COLO829 (cell line): ENCODE measurements at places on chromosomes 11 and 22.
A peak's percentile ranks its signal among the peaks of the same experiment; 100 is the strongest.

DNA sequence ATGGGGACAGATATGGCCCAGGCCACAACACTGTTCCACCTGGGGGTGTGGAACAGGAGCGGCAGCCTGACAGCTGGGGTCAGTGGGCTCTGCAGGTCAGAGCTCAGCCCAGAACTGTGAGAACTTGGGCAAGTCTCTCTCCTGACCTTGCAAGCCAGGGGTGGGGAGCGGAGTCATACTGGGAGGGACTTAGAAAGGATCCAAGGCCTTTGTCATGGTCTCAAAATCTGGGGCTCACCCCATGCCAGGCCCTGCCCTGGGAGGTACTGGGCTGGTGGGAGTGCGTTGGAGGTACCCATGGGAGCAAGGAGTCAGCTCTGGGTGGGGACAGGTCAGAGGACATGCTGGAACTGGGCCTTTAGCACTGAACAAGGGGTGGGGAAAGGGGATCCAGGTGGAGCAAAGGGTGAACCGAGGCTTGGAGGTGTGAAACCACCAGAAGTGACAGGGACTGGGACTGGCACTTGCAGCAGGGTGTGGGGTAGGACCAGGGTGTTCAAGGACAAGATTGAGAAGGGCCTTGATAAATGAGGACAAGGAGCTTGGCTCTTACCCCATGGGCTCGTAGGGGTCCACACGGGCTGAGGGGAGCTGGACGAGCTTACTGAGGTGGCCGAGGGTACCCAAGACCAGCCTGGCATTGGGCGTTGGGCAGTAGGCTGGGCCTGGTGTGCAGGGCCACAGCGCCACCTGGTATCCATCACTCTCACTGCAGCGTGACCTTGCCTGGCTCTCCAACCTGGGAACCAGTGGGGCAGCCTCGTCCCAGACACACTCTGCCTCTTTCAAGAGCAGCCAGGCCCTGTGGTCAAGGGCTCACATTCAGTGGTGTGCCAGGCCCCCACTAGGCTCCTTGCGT lies 7.4 kb upstream of the PMM1 start:
- DNase-seq: peak; percentile 81

DNA sequence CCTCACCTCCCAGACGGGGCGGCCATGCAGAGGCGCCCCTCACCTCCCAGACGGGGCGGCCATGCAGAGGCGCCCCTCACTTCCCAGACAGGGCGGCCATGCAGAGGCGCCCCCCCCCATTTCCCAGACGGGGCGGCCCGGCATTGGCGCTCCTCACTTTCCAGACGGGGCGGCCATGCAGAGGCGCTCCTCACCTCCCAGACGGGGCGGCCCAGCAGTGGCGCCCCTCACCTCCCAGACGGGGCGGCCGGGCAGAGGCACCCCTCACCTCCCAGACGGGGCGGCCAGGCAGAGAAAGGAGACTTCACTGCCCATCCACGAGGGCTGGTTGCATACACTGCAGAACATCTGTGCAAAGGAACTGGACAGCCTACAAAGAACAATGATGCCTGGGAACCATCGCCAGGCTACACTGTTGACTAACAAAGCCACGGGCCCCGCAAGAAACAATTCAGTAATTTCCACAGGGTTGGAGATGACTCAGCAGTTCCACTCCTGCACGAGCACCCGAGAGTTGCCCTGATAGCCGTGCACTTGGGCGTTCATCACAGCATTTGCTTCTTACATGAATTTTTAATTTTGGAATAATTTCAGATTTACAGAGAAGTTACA lies 58.7 kb downstream of the CTTN start:
- DNase-seq: no peak

DNA sequence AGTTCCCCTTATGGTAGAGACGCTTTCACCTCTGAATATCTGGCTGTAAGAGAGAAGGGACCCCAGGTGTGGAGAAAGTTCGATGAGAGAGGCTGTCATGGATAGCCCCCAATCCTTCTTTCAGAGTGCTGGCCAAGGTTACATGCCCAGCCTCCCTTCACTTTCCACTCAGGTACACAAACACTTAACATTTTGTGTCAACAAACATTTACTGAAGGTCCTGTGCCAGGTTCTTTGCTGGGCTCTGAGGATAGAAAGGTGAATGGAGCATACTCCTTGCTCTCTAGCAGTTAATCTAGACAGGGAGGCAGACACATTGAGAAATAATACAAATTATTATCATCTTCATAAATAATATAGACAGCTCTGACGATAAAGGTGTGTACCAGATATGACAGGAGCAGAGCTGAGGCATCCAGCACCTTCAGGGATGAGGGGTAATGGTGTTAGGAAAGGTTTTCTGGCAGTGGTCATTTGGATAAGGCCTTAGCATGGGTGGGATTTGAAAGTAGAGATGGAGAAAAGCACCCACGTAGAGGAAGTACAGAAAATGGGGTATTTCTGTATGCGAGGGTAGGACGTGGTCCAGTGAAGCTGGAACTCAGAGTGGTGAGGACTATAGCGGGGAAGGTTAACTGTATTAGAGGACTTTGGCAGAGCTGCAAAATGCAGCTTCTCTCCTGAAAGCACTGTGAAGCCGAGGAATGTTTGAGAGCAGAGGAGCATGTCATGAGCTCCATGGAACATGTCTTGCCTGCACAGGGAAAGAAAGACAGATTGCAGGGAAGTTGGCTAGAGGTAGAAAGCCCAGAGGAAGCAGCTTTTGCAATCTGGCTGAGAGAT lies 19.6 kb downstream of the PPFIBP2 start:
- DNase-seq: no peak

DNA sequence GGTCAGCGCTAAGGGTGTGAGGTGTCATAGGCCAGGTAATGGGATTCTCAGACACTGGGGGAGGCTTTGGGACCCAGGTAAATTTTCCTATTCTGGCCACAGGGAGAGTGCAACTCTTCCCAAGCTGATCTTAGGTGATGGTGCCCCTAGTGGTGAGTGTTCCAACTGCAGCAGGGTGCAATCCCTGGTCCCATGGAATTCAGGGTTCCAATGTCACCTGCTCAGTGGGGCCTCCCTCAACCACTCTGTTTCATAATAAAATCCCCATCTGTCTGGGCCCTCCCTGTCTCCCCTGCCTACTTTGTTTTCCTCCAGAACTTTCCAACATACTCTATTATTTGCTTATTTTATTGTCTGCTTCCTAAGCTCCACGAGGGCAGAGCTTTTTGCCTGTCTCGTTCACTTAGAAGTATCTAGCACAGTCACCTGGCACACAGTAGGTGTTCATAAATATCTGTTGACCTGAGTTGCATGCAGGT lies 2.9 kb upstream of the SGSM1 start:
- DNase-seq: peak; percentile 73

DNA sequence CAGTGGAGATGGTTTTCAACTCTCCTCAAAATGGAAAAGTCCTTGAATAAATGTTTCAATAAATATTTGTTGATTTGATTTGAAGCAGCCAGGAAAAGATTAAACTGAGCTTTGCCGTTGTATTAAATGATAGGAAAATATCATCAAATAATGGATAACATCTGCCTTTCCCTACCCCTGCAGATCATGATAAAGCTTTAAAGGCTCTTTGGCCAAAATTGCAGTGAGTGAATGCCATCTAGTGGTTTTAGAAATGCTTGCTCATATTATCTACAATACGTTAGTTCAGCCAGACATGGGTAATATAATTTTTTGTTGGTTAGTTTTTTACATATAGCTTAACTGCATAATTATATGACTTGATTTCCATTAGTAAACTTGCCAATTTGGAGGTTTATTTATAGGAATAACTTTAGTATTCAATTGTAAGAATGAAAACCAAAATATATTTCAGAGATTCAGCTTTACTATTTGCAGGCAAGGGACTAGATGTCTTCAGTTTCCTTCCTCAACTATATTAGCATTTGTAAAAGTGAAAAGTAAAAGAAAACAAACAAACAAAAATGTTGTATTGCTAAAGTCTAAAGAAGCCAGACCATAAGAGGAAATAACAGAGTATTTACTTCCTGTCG lies 159.2 kb downstream of the MSANTD4 start:
- peak; percentile 29 for DNase-seq

- DNase-seq: no peak
Observed at GRCh38 chr11:130642994-130643393, 194.5 kb downstream of the ADAMTS15 start.

- DNase-seq: no peak
Observed at GRCh38 chr22:24419475-24419850, 7.9 kb upstream of the ADORA2A start.

- DNase-seq: no peak
Observed at GRCh38 chr11:117557361-117557760, 229.7 kb downstream of the CEP164 start.

DNA sequence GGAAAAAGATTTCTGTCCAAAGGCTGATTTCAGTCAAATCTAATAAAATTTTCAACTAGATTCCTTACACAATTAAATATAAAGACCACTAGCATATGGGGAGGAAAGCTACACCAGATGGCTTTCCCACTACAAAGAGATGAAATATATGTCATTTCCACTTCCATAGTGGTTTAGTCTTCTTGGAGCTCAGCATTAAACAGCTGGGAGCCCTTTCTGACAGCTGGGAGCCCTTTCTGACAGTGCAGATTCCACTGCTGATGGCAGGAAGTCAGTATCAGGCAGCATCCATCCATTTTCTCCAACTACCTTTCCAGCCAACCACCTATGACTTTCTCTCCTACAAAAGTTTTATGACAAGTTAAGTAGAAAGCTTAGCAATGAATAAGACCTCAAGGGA lies 177.9 kb downstream of the RRAS2 start:
- DNase-seq: no peak

GRCh38 chr11:73143126-73143838 lies 1.2 kb upstream of the FCHSD2 start:
- no peak for DNase-seq

GRCh38 chr22:26170795-26171580 lies 1.7 kb downstream of the SEZ6L start:
- DNase-seq: no peak

DNA sequence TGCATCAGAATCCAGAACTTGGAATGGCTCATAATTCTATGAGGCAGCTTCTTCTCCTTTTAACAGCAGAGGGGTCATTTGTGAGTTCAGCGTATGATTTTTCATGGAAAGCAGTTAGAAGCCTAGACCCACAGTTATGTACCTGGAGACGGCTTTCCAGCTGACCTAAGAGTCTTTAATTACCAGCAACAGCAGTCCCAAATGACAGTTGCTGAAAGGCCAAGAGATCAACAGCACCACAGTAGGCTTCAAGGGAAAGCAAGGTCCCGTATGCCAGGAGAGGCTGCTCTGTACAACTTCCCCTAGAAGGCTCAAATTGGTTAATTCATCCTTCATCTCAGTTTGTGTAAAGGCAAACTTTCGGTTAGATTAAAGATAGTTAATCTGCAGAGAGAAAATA lies 363.0 kb downstream of the SOX6 start:
- DNase-seq: no peak

- DNase-seq: no peak
Observed at GRCh38 chr22:40547729-40548143, 88.8 kb downstream of the MRTFA start.

DNA sequence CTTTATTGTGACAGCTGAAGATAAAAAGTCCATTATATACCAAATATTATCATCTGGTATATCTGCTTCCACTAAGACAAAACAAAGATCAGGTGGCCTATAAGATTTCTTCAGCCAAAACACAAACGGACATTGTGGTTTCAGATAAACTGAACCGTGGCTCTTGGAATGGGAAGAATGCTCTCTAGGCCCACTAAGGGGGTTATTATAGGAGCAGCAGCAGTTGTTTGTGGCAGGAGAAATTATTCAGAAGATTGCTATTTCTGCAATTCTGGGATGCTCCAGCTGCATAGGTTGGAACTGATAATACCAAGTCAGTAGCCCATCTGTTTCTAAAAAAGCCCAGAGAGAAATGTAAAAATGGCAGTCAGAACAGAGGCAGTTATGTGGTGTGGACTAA lies 145.3 kb downstream of the NCAM1 start:
- DNase-seq: no peak

DNA sequence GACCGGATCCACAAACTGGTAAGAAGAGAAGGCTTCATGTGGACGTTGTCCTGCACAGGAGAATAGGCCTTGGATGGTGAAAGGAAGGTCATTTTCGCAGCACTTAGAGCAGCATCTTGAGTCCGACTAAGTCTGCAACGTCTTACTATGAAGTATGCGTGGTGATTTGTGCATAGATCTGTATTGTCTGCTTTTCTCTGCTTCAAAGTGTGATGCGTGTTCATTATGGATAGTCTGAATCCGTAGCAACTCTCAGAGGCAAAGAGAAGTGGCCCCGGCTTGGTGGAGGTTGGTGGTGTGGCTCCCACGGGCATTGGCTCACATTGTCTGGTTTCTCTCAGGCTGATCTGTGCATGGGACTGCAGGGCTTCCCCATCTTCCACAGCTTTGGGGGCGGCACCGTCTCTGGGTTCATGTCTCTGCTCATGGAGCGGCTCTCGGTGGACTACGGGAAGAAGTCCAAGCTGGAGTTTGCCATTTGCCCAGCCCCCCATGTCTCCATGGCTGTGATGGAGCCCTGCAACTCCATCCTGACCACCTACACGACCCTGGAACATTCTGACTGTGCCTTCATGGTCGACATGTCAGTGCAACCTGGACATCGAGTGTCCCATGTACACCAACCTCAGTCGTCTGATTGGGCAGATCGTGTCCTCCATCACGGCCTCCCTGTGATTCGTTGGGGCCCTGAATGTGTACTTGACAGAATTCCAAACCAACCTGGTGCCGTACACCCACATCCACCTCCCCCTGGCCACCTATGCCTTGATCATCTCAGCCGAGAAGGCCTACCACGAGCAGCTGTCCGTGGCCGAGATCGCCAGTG lies 21.5 kb downstream of the LRRC74B start:
- no peak for DNase-seq

- DNase-seq: peak; percentile 78
Observed at GRCh38 chr11:65817835-65818680, 15.7 kb upstream of the SNX32 start.

GRCh38 chr11:19790831-19791552 lies 78.4 kb downstream of the NAV2 start:
- no peak for DNase-seq

DNA sequence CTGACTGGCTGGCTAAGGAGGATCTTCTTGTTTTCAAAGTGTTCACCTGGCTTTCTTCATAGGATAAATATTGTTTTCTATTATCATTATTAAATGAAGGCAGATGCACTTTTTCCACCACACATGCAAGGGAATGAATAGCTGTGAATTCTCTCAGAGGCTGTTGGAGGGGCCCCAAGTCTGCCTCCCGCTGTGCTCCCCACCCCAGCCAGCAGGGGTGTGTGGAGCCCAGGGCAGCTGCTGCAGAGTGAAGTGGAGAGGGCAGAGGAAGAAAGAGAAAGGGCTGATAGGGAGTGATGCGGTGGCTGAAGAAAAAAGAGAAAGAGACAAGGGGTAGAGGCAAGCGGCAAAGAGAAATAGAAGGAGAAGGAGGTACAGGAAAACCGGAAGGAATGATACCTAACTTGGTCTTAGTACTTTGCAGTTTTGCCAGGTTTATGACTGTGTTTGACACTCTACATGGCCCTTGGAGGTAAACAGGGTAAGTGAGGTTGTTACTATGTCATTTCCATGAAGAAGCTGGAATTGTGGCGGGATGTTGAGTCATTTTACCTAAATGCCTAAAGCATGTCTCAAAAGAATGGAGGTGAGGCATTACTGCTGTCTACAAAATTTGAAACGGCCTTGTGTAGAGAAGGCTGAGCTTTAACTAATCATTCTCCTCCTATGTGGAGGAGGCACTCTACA lies 145.7 kb upstream of the B3GAT1 start:
- DNase-seq: no peak
